ENCODE measurements at places on chromosomes 11 and 22.

- DNase-seq: no peak
These were observed 201.2 kb upstream of the E2F8 start for GRCh38 chr11:19441752-19442553.

GRCh38 chr11:115606498-115607220 lies 102.4 kb upstream of the CADM1 start:
- DNase-seq: no peak

- DNase-seq: peak; percentile 83
These were observed 547 bp downstream of the PARVG start for GRCh38 chr22:44181033-44181911.

DNA sequence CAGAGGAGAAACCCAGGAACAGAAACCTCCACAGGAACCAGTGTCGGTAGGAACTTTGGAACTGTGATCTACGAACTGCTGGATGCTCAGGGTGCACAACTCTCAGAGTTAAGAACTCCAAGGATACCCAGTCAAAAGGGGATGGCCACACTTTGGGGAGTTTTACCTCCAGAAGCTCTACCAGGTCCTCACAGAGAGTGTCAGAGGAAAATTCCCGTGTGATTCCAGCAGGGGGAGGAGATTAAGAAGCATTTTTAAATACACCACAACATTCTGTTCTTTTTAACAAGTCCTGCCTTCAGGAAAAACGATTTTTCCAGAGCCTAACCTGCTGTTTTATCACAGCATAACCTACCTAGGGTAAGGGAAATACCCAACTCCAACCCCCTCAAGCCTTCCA lies 104.0 kb downstream of the SOX6 start:
- DNase-seq: no peak

GRCh38 chr11:23976841-23977271 lies 520.0 kb upstream of the LUZP2 start:
- no peak for DNase-seq
